T-helper 22 cell (primary cell): ENCODE measurements at places on chromosomes 5 and 9.
A peak's percentile ranks its signal among the peaks of the same experiment; 100 is the strongest.

DNA sequence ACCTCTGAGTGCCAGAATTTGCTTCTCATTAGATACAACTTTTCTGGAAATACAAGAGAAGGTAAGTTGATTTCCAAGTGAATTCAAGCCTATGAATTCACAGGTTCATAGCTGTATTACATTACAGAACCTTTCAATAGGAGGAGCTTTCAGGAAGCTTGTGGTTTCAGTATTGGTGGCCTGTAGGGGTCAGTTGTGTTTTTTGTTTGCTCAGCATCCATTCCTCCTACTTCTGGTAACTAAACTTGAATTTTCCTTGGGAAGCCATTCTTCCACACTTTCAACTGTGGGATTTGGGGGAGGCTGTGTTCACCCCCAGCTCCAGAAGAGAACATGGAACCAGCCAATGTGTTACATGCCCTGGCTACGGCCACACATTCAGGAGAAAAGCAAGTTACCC, 5.6 kb upstream of the CYSTM1 start:
- DNase-seq = no peak

DNA sequence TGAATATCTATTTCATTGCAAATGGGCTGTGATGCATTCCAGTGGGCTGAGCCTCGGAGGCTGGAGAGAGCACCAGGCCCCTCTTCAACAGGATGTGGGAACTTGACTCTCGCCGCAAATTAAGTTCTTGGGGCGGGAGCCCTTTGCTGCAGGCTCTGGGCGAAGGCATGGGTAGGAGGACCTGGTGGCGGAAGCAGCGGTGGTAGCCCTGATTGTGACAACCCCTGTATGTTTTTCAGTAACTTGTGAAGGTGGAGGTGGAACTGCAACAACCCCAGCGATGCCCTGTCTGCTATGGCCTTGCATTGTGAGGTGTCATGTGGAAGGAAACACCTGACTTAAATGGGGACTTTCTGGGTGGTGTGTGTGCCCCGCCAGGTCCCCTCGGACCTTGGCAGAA, 9.4 kb downstream of the FYB1 start:
- DNase-seq = peak; percentile 80

DNA sequence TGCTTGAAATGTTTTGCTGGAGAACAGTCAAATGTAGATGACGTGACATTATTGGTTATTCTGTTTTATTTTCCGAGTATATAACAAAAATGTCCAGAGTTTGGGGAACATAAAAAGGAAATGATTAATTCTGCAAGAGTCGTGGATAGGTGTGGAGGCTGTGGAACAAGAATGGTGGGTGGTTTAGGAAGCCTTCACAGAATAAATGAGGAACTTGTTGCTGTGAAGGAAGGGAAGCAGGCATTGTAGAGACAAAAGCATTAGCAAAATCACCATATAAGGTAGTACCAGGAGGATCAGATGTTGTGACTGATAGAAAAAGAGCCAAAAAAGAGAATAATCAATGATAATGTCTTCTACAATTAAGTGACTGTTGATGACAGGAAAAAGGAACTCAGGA, 66.2 kb upstream of the CNTLN start:
- DNase-seq = no peak

- DNase-seq = no peak
These were observed 26.3 kb upstream of the FBP1 start for GRCh38 chr9:94665613-94666012.

DNA sequence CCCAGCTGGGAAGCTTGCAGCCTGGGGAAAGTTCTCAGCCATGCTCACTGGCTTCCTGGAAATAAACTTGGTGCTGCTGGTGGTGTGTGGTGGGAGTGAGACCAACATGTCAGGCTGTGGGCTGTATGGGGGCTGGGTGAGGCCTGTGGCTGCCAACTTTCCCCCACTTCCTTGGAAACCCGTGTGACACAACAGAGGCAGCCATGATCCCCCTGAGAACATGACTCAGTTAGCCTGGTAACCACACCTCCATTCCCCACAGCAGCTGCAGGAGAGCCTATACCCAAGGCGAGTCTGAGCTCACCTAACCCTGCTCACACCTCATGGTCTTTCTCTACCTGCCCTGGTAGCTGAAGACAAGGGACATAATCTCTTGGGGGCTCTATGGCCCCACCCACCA, 72.7 kb upstream of the RGMB start:
- no peak for DNase-seq

DNA sequence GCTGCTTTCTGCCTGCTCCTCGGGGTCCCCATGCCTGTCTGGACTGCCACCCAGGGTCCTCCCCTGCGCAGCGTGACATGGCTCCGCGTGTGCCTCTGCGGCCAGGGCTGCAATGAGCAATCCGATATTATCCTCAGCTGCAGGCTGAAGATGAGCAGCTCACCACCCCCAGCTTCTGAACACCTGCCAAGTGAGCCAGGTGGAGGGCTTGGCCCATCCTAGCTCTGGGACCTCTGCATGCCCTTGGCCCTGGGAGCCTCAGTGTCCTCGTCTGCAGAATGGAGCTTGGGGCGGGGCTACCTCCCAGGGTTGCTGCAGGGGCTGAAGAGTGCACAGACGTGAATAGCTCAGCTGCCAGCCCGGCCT, 4.1 kb upstream of the MYMK start:
- no peak for DNase-seq

DNA sequence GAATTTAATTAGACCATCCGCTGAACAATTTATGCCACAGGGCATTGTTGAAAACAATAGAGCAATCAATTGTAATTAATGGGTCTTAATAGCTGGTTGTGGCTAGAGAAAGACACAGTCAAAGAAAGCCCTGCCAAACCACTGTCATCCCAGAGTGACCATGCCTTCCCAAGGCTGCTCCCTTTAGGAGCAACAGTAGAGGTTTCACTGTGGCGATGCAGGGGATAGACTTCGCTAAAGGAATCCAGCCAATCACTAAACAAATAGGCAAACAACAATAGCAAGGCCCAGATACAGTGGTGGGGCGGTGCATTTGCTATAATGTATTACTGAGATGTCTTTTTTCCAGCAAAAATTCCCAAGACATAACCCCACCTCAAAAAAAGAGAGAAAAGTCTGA, 87.8 kb upstream of the SLC27A6 start:
- DNase-seq = no peak

DNA sequence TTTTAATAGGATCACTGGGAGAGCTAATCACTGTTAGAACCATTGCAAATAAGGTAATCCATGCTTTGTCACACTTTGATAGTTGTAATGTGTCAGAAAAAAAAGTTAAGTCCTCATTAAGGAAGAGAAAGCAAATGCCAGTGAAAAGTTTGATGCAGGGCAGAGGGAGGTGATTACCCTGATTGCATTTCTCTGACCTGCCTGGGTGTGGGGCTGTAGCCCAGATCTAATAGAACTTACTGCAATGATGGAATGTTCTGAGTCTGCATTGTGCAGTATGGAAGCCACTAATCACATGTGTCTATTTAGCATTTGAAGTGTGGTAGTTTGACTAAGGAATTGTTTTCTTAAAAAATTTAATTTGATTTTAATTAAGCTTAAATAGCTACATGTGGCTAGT, 202.7 kb downstream of the ATP10B start:
- no peak for DNase-seq

- DNase-seq = no peak
These were observed 247.1 kb downstream of the EDIL3 start for GRCh38 chr5:84137541-84137940.

DNA sequence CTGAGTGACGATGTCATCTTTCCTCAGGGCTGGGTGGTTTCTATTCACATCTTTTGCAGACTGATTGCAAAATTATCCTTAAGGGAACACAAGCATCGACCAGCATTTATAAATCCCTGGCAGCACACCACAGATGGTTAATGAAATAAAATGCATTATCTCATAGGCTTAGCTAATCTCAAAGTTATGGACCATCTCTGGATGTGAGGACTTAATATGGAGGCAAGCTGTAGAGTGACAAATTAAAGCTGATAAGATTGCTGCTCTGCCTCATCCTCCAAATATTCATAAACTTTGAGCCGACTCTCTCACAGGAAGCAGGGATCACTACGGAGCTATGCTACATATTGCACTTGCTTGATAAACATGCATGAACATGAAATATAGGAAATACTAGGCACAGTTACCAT, 663.2 kb upstream of the RGMB start:
- no peak for DNase-seq

- DNase-seq = no peak
These were observed 274.3 kb downstream of the HTR1A start for GRCh38 chr5:63687854-63688516.

DNA sequence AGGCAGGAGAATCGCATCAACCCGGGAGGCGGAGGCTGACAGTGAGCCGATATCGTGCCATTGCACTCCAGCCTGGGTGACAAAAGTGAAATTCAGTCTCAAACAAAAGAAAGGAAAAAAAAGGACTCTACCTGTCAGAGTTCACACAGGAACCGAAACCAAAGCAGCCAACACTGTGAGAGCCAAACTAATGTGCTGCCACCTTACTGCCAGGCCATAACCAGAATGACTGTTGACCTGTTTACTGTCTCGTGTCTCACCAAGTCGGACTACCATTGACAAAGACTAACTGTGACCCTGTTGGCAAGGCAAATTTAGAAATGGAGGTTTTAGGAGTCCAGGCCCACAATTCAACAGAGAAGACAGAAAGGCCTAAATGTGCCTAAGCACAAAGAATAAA, 112.4 kb downstream of the ANXA2R start:
- DNase-seq = no peak

DNA sequence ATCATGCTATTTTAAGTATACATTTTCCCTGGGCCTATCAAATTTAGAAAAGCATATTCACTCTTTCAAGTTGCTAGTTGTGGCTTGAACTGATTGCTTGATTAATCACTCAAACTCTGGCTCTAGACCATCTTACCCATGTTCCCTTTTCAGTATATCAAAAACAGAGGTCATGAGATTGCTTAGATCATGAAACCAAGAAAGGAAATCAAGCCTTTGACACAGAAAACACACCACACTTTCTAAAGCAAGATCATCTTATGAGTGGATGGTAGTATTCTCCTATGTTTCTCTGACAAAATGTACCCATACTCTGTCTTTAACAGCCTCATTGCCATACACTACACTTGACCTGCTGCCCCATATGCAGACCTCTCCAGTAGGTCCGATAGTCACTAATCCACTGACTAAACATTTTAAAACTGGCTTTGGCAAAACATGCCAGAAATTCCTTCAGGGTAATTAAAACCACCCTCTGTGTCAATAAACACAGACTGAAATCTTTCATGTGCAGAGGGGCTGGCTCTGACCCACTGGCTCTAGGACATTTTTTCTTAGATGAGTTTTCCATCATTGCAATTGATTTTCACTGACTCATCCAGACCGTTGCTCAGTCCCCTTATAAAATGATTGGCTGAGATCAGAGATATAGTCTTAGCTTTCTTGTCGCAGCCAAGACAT, 18.2 kb downstream of the PPP2R2B start:
- DNase-seq = no peak

- no peak for DNase-seq
These were observed 17.8 kb downstream of the SLC38A9 start for GRCh38 chr5:55694152-55694830.

DNA sequence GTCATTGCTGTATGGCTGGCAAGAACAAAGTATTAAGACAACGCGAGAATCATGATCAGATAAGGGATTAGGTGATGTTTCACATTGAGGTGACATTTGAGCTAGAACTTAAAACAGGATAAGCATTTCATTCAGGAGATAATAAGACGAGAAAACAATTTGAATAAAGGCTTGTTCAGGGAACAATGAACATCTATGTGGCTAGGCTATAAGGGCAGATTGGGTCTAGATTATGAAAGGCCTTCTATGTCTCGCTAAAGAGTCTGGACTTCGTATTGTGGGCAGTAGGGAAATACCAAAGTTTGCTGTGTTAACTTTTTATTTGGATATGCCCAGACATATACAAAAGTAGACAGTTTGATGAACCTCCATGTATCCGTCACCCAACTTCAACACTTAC, 6.9 kb downstream of the MRPL22 start:
- DNase-seq = no peak

DNA sequence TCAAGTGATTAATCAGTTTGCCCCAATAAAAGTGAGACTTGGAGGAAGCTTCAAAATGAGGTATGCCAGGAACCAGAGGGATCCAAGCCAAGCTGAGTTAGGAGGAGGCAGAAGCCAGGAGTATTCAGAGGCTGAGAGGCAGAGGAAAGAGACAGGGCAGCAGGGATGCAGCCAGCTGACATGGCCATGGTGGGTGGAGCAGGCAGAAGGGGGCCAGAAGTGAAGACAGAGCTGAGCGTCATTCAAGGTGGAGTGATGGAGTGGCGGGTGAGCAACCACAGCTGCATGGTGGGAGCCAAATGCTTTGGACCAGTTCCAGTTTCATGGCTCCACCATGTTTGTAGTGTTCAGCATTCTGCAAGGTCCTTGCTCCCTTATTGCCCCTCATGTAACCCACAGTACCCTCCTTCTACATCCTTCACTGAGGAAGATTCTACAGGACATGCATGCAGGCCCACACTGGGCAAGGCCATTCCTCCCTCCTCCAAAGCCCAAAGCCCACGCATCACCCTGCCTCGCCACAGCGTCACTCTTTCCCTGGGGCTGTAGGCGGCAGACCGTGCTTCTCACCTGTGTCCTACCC, 100.6 kb downstream of the FSTL4 start:
- DNase-seq = no peak

- no peak for DNase-seq
These were observed 14.7 kb downstream of the PBX3 start for GRCh38 chr9:125761676-125762450.

GRCh38 chr5:112346411-112347044, 72.5 kb downstream of the EPB41L4A start:
- no peak for DNase-seq

DNA sequence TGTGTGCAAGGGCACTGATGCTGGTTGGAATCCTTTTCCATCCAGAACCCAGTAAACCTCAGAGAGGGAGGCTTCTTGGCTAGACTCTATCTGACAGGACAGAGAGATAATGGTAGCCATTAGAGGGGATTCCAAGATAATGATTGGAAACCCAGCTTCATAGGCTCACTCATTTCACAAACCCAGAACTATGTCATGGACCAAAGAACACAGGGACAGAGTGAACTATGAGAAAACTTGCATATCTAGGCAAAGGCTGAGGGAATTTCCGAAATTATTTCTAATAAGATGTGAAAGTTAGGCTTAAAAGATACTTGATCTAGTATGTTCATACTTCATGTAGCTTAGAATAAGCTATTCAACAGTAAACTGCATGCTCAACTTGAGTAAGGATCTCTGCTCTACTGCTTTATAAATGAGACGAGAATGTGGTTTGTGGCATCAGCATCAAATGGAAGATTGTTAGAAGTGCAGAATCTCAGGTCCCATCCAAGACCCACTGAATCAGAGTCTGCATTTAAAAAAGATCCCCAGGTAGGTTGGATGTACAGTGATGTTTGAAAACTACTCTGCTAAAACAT, 261.4 kb downstream of the DMRT2 start:
- DNase-seq = no peak

GRCh38 chr5:179298181-179298993, 46.9 kb downstream of the ADAMTS2 start:
- no peak for DNase-seq
